Stimulated activated CD4-positive, alpha-beta T cell treated with anti-CD3 and anti-CD28 coated beads, Interleukin-1b, Interleukin-23, amount 100 ng/mL, for 48 hours (primary cell): ENCODE measurements at places on chromosomes 2 and 18.

DNA sequence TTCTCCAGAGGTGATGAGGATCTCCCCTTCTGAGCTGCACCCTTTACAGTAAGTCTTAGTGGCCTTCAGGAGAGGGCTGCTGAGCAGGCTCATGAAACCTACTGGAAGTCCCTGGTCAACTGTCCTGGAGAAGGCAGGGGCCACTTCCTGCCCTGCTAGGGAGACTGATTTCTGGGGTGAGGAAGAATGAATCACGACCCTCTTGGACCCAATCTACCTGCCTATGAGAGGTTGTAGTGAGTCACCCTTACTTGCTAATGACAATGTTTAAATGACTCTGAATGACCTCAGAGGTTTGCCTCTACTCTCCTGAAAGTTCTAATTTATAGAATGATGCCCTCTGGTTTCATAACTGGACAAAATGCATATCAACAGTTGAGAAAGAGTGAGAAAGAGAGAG lies 79.4 kb upstream of the FAM136A start:
- no peak for DNase-seq

GRCh38 chr18:55779691-55780585 lies 191.9 kb upstream of the TCF4 start:
- no peak for DNase-seq

- DNase-seq, result no peak
Measured at GRCh38 chr2:40374543-40375240, 77.2 kb downstream of the SLC8A1 start.

DNA sequence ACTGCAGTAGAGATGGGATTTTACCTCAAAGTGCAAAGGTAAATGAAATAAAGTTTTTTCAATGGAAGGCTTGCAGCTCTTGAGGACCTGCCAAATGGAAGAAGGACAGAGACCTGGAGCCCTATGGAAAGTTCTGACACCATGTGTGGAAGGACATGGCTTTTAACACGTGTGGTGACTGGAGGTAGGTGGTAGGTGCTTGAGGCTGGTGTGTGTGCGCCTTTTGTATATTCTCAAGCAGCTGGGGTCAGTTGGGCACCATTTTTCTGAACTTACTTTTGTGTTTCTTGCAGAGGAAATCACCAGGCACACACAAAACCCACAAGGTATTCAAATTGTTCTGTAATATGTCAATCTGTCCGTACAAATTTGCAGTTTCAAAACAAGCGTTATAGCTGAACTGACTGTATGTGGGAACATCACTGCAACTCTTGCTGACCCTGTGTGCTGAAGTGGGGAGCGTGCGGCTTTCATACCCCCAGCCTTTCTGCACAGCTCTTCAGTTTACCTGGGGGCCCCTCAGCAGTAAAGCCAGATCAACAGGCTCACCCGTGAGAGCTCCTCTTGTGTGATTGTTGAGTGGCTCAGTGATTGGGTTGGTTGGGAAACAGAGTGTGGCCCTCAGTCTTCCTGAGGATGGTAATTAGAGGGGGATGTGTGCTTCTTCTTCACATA lies 363 bp downstream of the GREB1 start:
- no peak for DNase-seq

GRCh38 chr2:197958592-197959150 lies 154.3 kb downstream of the PLCL1 start:
- DNase-seq, result no peak

DNA sequence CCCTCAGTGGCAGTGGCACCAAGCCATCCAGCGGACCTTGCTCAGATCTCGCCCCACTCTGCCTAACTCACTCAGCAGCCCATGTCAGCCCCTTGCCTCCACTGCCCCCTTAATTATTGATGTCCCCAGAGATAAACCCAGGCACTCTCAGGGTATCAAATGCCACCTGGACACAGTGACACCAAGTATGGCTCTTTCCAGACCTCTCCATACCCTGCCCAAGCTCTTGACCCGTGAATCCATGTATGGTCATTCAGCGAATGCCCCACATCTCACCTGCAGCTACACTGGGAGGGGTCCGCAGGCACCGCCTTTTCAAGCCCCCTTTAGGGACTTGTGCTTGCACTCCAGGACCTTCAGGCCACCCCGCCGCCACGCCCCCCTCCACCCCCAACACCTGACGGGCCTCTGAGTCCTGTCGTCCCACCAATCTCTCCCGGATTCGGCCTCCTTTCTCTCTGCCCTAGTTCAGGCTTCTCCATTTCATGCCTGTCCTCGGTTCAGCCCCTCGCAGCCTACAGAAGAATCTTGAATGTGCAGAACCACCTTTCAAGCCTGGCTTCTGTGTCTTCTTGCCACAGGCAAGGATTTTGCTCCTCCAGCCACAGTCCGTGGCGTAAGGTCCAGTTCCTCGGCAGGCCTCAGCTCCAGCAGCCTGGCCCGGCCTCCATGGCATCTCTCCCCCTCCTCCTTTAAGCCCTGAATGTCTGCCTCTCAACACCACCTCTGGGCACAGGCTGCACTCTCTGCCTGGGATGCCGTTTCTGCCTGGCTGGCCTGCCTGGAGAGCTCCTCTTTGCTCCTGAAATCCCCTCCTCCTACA lies 54.1 kb upstream of the ODC1 start:
- DNase-seq, result no peak

GRCh38 chr2:33426666-33427231 lies 49.7 kb upstream of the RASGRP3 start:
- DNase-seq, result no peak

GRCh38 chr2:179393481-179393880 lies 128.8 kb upstream of the SESTD1 start:
- no peak for DNase-seq

- no peak for DNase-seq
Measured at GRCh38 chr2:108916122-108916795, 72.8 kb downstream of the EDAR start.

- DNase-seq, result no peak
Measured at GRCh38 chr2:141611-142010, 95.3 kb upstream of the FAM110C start.

DNA sequence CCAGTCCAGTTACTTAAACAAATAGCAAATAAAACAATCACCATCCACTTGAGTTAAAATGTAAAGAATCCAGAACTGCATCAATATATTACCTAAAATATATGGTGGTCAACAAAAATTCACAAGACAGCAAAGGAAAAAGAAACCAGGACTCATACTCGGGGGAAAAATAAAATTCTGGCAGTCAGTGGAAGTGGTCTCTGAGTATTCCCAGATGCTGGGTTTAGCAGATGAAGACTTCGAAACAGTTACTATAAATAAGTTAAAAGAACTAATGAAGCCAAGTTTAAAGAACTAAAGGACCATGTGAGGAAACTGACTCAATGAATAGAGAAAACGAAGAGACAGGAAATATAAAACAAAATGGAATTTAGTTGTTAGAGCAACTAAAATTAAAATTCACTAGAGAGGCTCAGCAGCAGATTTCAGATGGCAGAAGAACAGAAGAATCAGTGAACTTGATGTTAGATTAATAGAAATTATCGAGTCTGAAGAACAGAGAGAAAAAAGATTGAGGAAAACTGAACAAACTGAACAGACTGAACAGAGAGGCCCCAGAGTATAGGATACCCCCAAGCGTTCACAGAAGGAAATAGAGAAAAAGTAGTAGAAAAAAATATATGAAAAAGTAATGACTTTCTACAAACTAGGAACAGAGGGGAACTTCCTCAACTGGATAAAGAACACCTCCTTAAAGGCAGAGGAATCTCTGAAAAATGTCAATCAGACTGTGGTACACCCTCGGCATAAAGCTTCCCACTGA lies 27.9 kb downstream of the MGAT4A start:
- DNase-seq, result no peak

DNA sequence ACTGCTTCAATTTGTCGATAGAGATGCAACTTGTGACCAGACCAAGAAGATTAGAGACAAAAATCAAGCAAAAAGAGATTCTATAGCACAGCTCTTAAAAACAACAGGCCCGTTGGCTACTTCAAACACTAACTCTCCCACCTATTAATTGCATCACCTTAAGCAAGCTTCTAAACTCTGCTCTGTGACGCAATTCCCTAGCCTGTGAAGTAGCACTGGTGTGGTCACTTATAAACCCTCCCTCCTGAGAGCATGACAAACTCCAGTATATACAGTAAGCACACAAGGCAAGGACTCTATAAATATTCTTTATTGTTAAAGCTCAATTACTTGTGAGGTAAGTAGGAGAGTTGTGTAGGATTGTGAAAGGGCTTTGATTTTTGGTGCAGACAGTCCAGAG lies 72.3 kb downstream of the CMPK2 start:
- no peak for DNase-seq

DNA sequence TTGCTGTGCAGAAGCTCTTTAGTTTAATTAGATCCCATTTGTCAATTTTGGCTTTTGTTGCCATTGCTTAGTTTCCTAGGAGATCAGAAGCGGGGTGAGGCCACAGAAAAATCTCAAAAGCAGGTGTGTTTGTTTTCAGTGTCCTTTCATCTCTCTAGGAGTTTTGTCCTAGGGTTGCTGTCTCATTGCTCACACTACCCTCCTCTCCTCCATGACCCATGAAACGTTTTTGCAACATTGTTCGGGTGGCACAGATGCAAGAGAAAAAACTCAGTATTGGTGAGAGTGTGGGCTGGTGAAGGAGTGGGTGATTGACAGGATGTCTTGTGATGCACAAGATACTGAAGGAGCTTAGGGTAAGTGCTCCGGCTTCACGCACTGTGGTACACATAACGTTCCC lies 103.6 kb downstream of the LYPD1 start:
- DNase-seq, result no peak

GRCh38 chr18:57542126-57542525 lies 44.4 kb downstream of the FECH start:
- DNase-seq, result no peak

- no peak for DNase-seq
Measured at GRCh38 chr2:86593266-86593665, 30.0 kb upstream of the CHMP3 start.

GRCh38 chr18:40469851-40470250 lies 1485.2 kb upstream of the PIK3C3 start:
- no peak for DNase-seq

GRCh38 chr2:62065243-62065642 lies 130.7 kb upstream of the B3GNT2 start:
- no peak for DNase-seq

GRCh38 chr2:43425659-43426058 lies 170.2 kb downstream of the THADA start:
- no peak for DNase-seq

DNA sequence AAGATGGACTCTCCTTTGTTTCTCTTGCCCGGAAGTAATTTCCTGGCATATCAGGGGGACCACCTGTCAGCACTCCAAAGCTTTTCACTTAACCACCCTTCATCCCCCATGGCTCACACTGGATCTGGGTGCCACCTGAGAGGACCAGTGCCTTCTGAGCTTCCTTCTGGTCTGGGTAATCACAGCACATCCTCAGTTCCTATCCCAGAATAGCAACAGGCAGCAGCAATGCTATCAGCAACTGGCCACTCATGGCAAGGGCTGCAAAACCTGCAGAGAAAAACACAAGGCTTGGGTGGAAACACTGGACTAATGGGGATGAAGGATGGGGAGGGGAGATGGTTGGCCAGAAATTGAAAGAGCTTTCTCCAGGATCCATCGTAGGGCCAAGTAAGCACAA lies 59.9 kb upstream of the STPG4 start:
- DNase-seq, result no peak

- DNase-seq, result no peak
Measured at GRCh38 chr2:109173311-109174171, 44.5 kb downstream of the SH3RF3 start.

GRCh38 chr2:29394311-29394980 lies 279.2 kb downstream of the CLIP4 start:
- no peak for DNase-seq

DNA sequence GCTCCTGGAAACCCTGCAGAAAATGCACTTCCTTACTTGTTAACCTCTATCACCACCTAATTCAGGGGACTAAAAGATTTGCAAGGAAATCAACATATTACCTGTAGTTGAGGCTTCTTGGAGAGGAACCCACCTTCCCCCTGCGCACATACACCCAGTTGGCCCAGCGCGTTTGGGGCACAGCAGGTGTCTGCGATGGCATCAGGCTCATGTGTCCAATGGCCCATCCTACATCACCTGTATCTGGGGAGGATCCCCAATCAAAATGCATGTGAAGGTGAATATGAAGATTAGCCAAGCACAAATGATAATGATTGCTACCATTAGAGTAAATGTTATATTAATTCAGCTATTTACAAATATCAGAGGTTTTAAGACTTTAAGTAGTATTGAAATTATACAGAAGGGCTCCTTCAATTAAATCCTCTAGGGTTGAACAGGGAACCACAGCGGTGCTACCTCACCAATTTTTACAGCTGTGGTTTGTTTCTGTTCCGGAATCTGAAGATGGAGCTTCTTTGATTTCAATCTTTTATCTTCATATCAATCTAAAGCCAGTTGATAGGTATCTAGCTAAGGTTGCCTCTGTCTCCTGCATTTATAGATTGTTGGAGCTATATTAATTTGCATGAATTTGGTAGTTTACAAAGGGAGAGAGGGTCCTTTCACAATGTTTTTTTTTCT lies 486.0 kb downstream of the RNF144A start:
- DNase-seq, result no peak

DNA sequence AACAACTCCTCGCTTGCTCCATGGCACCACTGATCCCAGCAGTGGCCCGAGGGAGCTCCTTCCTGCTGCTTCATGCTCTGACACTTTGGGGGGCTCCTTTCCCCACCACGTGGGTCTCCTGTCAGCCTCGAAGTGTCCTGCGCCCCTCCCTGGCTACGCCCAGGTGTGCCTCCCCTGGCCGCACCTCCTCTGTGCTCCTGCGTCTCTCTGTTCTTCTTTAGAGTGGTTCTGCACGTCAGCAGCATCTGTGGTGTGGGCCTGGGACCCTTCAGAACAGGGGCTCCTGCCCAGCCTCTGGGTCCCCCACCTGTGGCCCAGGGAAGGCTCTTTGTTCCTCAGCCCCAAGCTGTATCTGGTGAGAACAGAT lies 26.7 kb upstream of the NTSR2 start:
- DNase-seq, result no peak

DNA sequence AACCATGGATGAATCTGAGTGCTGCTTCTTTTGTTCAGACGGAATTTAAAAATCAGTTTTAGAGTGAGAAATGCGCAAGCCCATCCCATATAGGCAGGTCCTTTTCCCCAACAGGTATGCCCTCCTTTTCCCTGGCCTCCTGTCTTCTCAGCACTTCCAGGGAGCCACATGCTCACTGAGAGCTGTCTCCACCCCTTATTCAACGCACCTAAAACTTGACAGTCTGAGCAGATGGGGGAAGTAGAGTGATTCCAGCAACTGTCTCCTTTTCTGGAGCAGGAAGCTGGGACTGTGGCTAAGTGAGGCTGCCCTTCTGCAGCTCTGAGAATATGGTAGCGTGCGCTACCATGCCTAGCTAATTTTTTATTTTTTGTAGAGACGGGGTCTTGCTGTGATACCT lies 53.1 kb upstream of the NOSTRIN start:
- no peak for DNase-seq

DNA sequence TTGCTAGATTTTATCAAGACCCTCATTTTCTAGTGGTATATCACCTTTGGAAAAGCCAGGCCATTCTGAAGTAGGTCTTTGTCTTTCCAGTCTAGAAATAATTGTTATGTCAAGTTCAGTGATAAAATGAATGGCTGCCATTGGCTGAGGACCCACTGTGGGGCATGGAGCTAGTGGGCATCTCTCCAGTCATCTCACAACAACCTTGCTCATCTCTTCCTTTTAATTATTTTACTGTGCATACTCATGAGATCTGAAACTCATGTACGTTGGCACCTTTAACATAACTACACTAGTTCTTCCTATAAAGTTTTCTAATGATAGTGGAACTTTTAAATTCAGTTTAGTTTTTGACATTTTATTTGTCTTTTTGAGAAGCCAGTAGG lies 240.9 kb downstream of the SLC8A1 start:
- DNase-seq, result peak; percentile 8

- no peak for DNase-seq
Measured at GRCh38 chr2:99692785-99693184, 203.0 kb upstream of the REV1 start.
